ENCODE measurements at places on chromosomes 6 and 20. TPM values are rescaled to one million over a fixed set of nuclear protein-coding genes. Genes with fewer than 3 reads are reported as not detected.

The RPS10 gene
- 2,302 TPM for total RNA-seq

The PSORS1C2 gene
- not detected for total RNA-seq

The SLC2A10 gene
- total RNA-seq = 37.2 TPM

The DNAH8 gene
- 0.03 TPM for total RNA-seq

The RAMACL gene
- total RNA-seq = 1.1 TPM

The MAPK13 gene
- total RNA-seq = 41.2 TPM

The C20orf202 gene
- total RNA-seq = 1.4 TPM

The MROH8 gene
- 3.9 TPM for total RNA-seq

The FRMD1 gene
- total RNA-seq = not detected

The SRSF12 gene
- total RNA-seq = 7.3 TPM

The ZSCAN31 gene
- total RNA-seq = 2.6 TPM

The ANKEF1 gene
- 4.7 TPM for total RNA-seq

The PRRC2A gene
- total RNA-seq = 29.8 TPM

The MICB gene
- total RNA-seq = 0.67 TPM

The PNISR gene
- 85.7 TPM for total RNA-seq

The HAO1 gene
- 0.72 TPM for total RNA-seq

The TTLL9 gene
- not detected for total RNA-seq

The DTNBP1 gene
- total RNA-seq = 3.4 TPM

The OOEP gene
- total RNA-seq = not detected
